ENCODE measurements at places on chromosomes 5 and 9.

DNA sequence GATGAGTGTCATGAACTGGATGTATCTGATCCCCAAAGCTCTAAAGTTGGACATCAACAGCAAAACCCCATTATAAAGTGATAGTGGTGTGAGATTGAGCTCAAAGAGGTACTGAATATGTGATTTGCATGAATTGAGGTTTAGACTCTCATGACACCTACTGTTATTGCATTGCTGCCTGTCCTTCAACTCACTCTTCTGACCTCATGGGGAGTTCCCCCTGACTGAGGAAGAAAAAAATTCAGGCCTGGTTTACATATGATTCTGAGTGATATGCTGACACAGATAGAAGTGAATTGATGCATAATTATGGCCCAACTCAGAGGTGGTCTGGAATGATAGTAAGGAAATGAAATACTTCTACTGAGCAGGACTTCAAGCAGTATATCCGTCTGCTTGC is 76.2 kb upstream of the CHD1 start:
- H3K4me3 ChIP-seq, result no peak overlapping the region
- no peaks in the 10 kb centered on the region for H3K27me3 ChIP-seq
- no peaks in the 10 kb centered on the region for H3K4me1 ChIP-seq
- no peaks in the 10 kb centered on the region for H3K36me3 ChIP-seq
- H3K27ac ChIP-seq, result no peak overlapping the region

GRCh38 chr9:105062222-105062855 is 134.4 kb upstream of the ABCA1 start:
- peaks cover 16% of the 10 kb centered on the region for H3K4me1 ChIP-seq
- DNase-seq, result no peak
- no peaks in the 10 kb centered on the region for H3K27me3 ChIP-seq
- H3K4me3 ChIP-seq, result no peak overlapping the region
- H3K36me3 ChIP-seq, result no peaks in the 10 kb centered on the region
- H3K27ac ChIP-seq, result no peak overlapping the region

DNA sequence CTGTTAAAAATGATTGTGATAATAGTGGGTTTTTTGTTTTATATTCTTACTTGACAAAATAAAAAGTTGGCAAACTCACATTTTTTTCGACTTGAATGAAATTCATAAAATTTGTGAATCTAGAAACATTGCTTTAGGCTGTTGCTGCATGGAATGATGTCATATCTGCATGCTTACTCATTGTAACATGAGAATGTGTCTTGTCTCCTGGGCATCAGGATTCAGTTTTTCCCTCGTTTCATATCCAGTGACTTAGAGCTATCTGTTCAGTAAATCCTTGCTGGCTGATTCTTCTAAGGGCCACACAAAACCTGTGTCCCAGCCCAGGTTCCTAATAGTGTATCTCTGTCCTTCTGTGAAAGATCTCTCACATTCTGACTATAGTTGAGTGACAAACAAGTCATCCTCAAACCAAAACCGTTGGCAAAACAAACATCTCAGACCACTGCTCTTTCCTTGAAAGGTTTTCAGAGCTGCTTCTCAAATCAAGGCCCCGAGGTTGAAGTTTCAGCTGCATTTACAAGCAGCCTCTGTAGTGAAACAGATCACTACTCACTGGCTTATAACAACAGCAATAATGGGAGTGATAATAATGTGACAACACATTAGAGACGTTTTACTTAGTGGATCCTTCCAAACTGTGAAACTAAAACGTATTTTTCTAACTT is 95.0 kb downstream of the NPR3 start:
- no peaks in the 10 kb centered on the region for H3K4me1 ChIP-seq
- H3K27ac ChIP-seq, result no peak overlapping the region
- no peaks in the 10 kb centered on the region for H3K27me3 ChIP-seq
- no peaks in the 10 kb centered on the region for H3K36me3 ChIP-seq
- no peak overlapping the region for H3K4me3 ChIP-seq

DNA sequence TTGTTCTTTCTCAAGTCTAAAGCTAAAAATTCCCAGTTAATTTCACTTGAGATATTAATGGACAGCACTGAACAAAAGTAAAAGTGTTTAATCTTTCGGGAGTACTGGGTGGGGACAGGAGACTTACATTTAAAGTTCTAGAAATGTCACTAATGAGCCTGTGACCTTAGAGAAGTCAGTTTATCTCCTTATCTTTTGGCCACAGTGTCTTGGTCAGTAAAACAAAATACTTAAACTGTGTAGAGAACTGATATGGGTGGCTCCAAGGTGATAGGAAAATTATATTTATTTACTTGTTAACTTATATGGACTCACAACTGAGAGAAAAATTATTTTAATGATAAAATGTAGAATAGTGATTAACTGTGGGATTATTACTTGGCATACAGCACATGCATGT is 8.9 kb downstream of the IPO11 start:
- no peak for DNase-seq
- no peaks in the 10 kb centered on the region for H3K36me3 ChIP-seq
- H3K27ac ChIP-seq, result no peak overlapping the region
- H3K4me3 ChIP-seq, result no peak overlapping the region
- no peaks in the 10 kb centered on the region for H3K27me3 ChIP-seq
- no peaks in the 10 kb centered on the region for H3K4me1 ChIP-seq

GRCh38 chr5:36442796-36443195 is 141.1 kb upstream of the RANBP3L start:
- H3K4me1 ChIP-seq, result peaks cover 3% of the 10 kb centered on the region
- no peak overlapping the region for H3K27ac ChIP-seq
- no peaks in the 10 kb centered on the region for H3K27me3 ChIP-seq
- no peak for DNase-seq

DNA sequence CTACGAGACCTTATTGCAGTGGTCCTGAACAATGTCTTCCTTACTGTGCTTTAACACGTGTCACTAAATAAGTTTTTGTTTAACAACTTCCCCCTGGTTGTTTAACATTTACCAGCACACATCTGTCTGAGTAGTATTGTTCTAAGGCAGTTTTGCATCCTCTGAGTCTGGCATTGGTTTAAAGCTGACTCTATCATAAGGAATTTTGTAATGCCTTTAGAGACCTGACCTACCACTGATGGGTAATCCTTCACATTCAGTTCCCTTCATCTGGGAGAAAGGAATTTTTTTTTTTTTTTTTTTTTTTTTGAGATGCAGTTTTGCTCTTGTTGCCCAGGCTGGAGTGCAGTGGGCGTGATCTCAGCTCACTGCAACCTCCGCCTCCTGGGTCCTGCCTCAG is 20.0 kb upstream of the PCAT7 start:
- no peaks in the 10 kb centered on the region for H3K36me3 ChIP-seq
- H3K27me3 ChIP-seq, result no peaks in the 10 kb centered on the region
- no peaks in the 10 kb centered on the region for H3K4me1 ChIP-seq

GRCh38 chr5:53694520-53695022 is 134.1 kb downstream of the NDUFS4 start:
- H3K27me3 ChIP-seq, result no peaks in the 10 kb centered on the region
- H3K27ac ChIP-seq, result no peak overlapping the region
- H3K4me3 ChIP-seq, result no peak overlapping the region
- DNase-seq, result no peak
- H3K4me1 ChIP-seq, result no peaks in the 10 kb centered on the region
- no peaks in the 10 kb centered on the region for H3K36me3 ChIP-seq

GRCh38 chr5:133297293-133297692 is 245.5 kb downstream of the HSPA4 start:
- H3K4me3 ChIP-seq, result no peak overlapping the region
- no peaks in the 10 kb centered on the region for H3K4me1 ChIP-seq
- H3K27me3 ChIP-seq, result no peaks in the 10 kb centered on the region
- H3K36me3 ChIP-seq, result no peaks in the 10 kb centered on the region
- H3K27ac ChIP-seq, result no peak overlapping the region

DNA sequence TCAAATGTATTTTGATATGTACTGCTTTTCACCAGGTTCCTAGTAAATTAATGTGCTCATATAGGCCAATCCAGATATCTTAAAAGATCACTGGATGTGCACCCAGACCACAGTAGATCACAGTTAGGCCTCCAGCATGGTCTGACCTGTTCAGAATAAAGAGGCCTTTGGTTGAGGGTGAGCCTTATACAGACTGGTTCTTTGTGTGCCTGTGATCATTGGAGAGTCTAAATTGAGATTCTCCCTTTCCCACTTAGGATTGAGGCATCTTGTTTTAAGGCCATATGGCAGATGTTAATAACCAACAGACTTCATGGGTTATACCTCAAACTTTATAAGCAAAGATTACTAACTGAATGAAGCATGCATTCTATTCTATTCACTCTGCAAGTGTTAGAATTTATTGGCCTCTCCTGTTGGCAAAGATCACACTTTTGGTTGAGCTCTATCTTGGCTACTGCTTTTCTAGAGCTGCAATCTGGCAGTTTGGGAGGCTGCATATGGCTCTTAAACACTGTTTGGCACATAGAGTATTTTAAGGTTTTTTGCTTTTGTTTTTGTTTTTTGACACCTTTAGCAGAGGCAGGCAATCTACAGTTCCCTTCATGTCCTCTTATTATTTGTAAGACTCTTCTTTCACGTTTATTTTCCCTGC is 8.5 kb downstream of the CHSY3 start:
- no peak for DNase-seq
- no peaks in the 10 kb centered on the region for H3K4me1 ChIP-seq
- no peaks in the 10 kb centered on the region for H3K36me3 ChIP-seq
- H3K27ac ChIP-seq, result no peak overlapping the region
- no peak overlapping the region for H3K4me3 ChIP-seq

- no peak overlapping the region for H3K4me3 ChIP-seq
- no peaks in the 10 kb centered on the region for H3K27me3 ChIP-seq
Observed at GRCh38 chr5:171639205-171639621, 146.4 kb upstream of the SMIM23 start.

DNA sequence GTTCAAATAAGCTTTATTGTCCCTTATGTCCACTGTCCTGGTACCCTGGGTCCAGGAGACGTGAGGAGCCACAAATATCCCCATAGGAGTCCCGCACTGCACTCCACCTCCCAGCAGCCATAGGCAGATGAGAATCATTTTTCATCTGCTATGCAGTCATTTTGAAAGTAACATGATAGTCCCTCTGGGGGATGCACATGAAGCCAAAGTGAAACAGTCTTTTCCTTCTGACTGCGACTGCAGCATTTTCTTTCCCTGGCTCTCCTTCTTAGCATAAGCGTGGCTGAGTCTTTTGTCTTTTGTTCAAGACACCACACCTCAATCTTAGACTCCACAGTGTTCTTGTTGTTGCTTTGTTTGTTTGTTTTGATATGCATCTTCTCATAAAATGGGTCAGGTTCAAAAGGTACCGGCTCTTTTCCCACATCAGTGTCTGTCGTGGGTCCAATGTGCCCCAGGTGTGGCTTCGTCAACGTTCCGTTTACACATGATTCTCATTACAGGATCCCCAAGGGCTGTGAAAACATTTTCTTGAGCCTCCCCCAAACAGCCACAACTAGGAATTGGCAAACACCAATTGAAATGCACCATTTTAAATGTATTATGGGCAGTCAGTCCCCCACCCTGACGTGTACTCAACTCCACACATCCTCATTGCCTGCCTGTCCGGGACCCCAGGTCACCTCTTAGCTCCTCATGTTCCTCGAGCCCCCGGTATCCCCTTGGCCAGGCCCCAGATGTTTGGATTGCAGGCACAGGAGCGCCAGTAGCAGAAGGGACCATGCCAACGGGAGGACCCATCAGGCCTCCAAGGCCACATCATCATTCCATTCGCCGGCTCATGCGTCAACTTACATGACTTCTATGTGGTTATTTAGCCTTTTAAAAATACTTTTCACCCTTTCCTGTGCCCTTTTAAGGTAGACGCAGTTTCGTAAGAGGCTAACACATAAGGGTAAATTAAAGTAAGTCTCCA is 237.8 kb upstream of the DAPK1 start:
- no peaks in the 10 kb centered on the region for H3K4me1 ChIP-seq
- no peak overlapping the region for H3K4me3 ChIP-seq
- H3K27ac ChIP-seq, result no peak overlapping the region
- no peaks in the 10 kb centered on the region for H3K36me3 ChIP-seq

- H3K36me3 ChIP-seq, result no peaks in the 10 kb centered on the region
- no peaks in the 10 kb centered on the region for H3K4me1 ChIP-seq
- no peak overlapping the region for H3K4me3 ChIP-seq
- no peak for DNase-seq
- H3K27me3 ChIP-seq, result no peaks in the 10 kb centered on the region
- H3K27ac ChIP-seq, result no peak overlapping the region
Observed at GRCh38 chr9:69976152-69976551, 67.5 kb upstream of the MAMDC2 start.

DNA sequence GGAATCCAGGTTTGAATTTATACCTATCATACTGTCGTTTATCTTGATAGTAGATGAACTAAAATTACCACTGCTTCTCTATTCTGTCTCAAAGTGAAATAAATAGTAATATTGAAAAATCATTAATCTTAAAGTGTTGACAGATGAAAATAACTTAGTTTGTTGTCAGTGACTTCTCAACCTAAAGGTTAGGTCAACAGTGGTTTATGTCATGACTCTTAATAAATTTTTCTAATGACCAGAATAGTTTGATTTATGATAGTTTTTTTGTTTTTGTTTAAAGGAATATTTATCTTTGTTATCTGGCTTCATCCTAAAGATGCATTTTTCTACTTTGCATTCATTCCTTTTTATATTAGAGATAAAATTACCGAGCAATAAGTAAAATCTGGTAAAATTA is 81.1 kb downstream of the SLF1 start:
- no peak overlapping the region for H3K4me3 ChIP-seq
- DNase-seq, result no peak
- no peaks in the 10 kb centered on the region for H3K36me3 ChIP-seq
- H3K27ac ChIP-seq, result no peak overlapping the region

GRCh38 chr5:175847503-175847902 is 23.9 kb upstream of the CPLX2 start:
- DNase-seq, result no peak
- no peak overlapping the region for H3K4me3 ChIP-seq
- no peaks in the 10 kb centered on the region for H3K36me3 ChIP-seq

GRCh38 chr9:131177898-131178297 is 52.5 kb downstream of the NUP214 start:
- peaks cover 43% of the 10 kb centered on the region for H3K36me3 ChIP-seq
- DNase-seq, result no peak
- H3K27me3 ChIP-seq, result no peaks in the 10 kb centered on the region
- no peak overlapping the region for H3K4me3 ChIP-seq

DNA sequence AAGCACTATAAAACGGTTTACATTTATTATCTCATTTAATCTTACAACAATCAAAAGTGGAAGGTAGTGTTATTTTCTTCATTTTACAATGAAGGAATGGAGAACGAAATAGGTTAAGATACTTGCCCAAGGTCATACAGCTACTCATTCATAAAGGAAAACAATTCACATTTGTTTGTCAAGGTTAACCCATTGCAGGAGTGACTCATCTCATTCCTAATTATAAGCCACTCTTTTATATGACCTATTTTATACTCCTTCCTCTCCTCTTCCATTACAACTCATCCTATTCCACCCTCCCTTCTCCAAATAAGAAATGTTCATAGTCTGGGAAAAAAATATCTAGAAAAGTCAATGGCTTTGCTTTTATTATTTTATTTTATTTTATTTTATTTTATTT is 29.6 kb downstream of the CRHBP start:
- no peaks in the 10 kb centered on the region for H3K27me3 ChIP-seq
- no peaks in the 10 kb centered on the region for H3K4me1 ChIP-seq
- H3K27ac ChIP-seq, result no peak overlapping the region
- no peak overlapping the region for H3K4me3 ChIP-seq

DNA sequence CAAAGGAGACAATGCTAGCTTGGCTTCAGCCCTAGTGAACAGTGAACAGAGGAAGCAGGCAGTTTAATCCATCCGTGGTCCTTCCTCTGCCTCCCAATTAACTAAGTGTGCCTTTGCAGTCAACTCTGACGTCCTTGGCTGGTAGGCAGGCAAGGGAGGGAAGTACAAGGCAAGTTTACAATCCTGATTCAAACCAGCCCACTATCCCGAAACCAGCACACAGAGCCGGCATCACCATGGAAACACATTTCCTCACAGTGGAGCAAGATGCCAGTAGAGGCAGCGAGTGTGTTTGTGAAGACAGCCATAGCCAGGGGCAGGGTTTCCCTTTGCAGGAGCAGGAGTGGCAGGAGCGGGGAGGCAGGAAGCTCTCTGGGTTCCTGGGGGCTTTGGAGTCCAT is 73.9 kb downstream of the GOLPH3 start:
- no peaks in the 10 kb centered on the region for H3K4me1 ChIP-seq
- H3K4me3 ChIP-seq, result no peak overlapping the region
- no peak overlapping the region for H3K27ac ChIP-seq
